ENCODE measurements at places on chromosomes 2 and 18.

DNA sequence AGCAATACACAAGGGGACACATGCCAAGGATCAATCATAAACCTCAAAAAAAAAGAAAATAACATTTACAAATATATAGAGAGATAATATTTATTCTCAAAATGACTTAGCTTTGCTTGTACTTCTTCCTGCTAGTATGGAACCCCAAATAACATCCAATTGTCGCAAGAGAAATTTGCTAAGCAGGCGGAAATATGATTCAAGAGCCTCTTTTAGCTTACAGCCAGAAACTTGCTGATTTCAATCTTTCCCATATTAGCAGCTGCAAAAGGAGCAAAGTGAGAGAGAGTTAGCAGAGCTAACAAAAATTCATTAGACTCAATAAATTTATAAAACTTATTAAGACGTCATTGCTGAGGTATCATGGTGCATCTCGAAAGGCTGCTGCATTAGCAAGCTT lies 294.9 kb downstream of the FSIP2 start:
- DNase-seq: no peak

GRCh38 chr2:19979932-19980331 lies 10.0 kb downstream of the WDR35 start:
- DNase-seq: no peak

DNA sequence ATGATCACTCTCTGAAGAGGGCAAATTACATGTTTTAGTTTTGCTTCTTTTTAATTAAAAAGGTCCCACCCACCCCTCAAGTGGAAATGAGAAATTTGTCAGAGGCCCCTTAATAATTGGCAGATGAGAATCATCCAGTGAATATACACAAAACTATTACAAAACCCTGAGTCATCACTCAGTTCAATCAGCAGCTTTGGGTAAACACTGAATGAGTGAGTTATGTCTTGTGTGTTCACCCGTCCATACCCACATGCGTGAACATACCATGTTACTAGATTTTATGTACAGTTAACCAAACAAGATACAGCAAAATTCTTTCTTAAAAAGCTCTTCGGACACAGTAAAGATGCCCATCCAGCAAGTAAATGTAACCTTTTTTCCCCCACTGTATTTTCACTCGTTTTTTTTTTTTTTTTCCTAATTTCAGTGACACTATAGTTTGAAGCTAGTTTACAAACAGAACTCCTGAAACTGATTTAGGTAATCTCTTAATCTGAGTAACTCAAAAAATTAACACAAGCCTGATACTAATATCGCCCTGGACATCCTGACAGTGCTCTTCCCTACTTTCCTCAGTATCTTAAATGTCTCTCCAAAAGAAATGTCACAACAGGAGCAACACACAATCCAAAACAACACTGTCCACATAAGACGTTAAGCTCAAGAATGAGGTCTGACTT lies 1.4 kb downstream of the PSME4 start:
- no peak for DNase-seq

- DNase-seq: no peak
These were observed 121.1 kb downstream of the ACOXL start for GRCh38 chr2:110853516-110853915.

- DNase-seq: no peak
These were observed 143.5 kb downstream of the DNAH7 start for GRCh38 chr2:195925120-195925519.

Data from HFF-Myc (cell line).